Stimulated activated naive CD4-positive, alpha-beta T cell treated with Interleukin-2 at 50 U/mL for 16 hours (primary cell): ENCODE measurements at places on chromosomes 16 and 17.

GRCh38 chr17:61404913-61405685 lies 5.5 kb downstream of the TBX2 start:
- no peak for DNase-seq

- no peak for DNase-seq
Observed at GRCh38 chr16:24075302-24075701, 180.8 kb upstream of the CACNG3 start.

- DNase-seq, result no peak
Observed at GRCh38 chr17:49053171-49053829, 56.1 kb downstream of the IGF2BP1 start.

GRCh38 chr17:36566081-36566480 lies 21.4 kb downstream of the GGNBP2 start:
- no peak for DNase-seq

GRCh38 chr16:27407133-27407532 lies 5.2 kb downstream of the IL21R start:
- DNase-seq, result no peak

- DNase-seq, result no peak
Observed at GRCh38 chr17:40901981-40902474, 17.0 kb upstream of the KRT20 start.

DNA sequence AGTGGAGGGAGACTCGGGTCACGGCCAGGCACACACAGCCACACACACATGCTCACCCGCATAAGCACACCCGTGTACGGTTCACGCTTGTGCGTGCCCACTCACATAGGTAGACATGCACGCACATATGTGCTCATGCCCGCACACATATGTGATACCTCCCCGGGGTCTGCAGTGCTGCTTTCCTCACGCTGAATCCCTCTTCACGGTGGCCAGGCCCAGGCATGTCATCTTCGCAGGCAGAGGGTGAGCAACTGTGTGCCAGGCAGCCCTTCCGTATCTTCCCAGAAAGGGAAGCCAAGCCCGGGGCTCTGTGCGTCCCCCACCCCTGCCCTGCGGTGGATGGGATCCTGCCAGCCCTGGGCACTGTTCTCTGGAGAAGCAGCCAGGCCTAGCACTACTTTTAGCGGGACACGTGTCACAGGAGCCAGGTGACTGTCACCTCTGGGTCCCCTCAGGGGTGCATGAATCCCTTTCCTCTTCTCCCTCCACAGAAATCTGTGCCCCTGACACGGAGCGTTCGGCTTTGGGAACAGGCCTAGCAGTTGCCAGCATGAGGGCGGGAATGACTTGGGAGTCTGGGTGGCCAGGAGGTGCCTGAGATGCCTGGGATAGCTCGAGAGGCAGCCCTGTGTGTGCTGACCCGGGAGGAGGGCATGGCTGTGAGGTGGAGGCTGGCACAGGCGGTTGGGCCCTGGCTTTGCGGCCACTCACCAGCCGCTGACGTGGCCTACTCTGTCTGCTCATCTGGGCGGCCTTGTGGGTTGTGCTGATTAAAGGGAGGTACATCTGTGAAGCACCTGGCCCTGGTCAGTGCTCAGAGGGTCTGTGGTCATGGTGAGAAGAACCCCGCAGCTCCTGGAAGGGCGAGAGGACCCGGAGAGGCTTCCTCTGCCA lies 47.5 kb downstream of the BAIAP2 start:
- DNase-seq, result no peak

DNA sequence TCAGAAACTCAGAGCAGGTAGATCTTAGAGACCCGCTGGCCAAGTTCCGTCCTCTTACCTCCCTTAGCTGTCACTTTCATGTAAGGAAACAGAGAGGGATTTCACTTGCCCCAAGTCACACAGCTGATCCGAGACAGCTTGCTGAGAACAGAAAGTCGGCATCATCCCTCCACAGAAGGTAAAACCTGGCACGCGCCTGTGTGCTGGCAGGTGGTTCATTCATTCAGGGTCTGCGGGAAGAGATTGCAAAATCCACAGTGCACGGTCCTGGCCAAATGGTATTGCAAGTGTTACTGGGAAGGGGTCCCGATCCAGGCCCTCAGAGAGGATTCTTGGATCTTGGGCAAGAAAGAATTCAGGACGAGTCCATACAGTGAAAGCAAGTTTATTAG lies 139.4 kb upstream of the RPH3AL start:
- DNase-seq, result no peak

GRCh38 chr16:6897876-6898485 lies 434.7 kb upstream of the RBFOX1 start:
- no peak for DNase-seq

DNA sequence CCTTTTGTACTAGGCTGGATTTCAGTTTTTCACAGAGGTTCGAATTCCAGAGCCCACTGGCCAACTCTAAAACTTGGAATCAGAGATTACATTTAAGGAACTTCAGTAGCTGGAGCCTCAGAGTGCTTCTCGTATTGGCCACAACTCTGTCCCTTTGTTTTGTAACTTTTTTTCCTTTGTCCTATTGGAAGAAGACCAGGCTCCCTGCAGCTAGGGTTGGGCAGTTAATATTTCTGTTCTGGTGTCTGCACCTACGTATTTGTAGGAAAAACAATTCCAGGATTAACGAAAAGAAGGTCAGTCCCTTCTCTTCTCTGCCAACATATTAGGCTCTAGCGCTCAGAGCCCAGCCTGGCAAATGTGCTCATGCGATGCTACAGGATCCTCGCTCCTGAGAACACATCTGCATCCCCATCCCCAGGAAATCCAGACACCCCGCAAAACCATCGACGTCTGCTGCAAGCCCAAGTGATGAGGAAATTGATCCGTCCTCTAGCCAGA lies 1.9 kb downstream of the CDH11 start:
- DNase-seq, result no peak
